ENCODE measurements at places on chromosomes 4 and X.

DNA sequence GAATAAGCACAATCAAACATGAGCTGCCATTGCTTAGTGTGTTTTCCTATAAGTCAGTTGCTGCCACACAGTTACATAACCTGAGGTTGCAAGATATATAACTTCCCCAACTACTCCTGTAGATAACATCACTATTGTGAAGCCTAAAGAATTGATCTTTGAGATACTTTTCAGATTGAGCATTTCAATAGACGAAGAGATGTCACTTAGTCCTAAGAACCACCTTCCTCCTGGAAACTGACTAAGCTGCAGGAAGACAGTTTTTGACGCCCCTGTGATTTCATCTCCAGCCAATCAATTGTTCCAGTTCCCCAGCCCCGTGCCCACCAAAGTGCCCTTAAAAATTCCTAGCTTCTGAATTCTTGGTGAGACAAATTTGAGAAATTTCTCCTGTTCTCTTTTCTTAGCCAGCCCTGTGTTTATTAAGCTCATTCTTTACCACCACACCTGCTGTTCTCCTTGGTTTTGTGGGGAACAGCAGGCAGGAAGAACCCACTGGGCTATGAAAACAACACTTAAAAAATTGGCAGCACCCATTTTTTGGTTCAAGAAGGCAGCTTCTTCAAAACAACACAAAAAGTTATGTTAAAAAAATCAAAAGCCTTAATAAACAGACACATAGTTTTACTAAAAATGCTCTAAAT lies 317.1 kb upstream of the PABPC4L start:
- no peak for DNase-seq

DNA sequence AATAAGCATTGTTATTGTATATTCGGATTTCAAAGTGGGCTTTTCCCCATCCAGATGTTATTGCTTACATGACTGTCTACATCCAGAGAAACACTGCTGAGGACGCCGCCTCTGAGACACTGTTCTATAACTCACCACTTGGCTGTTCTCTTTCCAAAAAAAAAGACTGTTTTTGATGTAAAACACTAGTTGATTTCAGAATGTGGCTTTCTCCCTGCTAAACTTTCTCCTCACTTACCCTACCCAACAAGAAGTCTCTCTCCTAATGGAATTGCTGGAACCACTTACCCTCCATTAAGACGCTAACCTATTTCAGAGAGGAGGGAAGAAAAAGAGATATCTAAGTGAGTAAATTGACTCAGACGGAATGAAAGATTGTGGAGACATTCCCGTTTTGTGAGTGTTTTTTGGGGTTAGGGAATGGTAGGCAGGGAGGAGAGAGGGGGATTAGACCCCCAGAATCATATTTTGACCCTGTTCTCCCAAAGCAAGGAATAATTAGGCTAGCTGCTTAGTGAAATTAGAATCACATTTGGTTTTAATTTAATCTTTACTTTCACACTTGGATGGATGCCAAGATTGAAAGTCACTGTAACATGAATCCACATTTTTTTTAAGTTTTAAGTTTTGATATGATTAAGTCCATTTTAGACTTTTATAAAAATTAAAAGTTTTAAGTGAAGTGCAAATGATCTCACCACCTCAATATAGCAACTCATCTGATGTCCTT lies 174.9 kb downstream of the CHIC2 start:
- DNase-seq: no peak

GRCh38 chr4:16271411-16271810 lies 45.1 kb upstream of the TAPT1 start:
- DNase-seq: no peak

GRCh38 chr4:26717332-26717731 lies 133.4 kb downstream of the TBC1D19 start:
- no peak for DNase-seq

DNA sequence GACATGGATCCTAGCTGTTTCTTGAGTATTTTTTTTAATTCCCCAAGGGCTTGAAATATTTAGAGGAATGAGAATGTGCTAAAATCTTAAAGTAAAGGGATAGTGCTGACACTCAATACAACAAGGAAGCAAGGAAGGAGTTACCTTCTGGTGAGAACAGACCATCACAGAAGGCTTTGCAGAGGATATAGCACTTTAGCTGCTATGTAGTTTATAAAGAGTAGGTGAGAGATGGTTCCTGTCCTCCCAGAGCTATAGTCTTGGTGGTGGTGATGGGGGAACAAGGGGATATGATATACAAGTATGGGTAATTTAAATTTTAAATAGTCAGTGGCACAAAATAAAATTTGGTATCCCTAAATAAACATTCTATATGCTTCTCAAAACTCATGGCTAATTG lies 47.6 kb downstream of the MTHFD2L start:
- no peak for DNase-seq

GRCh38 chr4:23163647-23164436 lies 471.1 kb downstream of the GBA3 start:
- DNase-seq: no peak

- no peak for DNase-seq
These were observed 617.9 kb downstream of the BCOR start for GRCh38 chrX:39479856-39480255.

GRCh38 chr4:73606465-73606974 lies 13.7 kb downstream of the RASSF6 start:
- DNase-seq: no peak

DNA sequence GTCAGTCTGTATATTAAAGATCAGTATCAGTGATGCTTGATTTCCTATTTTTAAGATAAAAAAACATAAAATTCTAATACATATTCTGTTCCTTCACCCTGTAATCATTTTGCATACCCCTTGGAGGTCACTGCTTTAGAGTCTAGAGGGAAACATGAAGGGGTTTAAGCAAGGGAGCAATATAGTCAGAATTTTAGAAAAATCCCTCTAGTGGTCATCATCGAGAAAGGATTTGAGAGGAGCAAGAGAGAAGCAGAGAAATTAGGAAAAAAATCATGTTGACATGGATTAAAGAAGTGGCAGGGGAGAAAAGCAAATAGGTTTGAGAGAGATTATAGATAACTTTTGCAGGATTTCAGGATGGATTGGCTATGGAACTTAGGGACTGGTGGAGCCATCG lies 11.1 kb downstream of the APEX2 start:
- no peak for DNase-seq

DNA sequence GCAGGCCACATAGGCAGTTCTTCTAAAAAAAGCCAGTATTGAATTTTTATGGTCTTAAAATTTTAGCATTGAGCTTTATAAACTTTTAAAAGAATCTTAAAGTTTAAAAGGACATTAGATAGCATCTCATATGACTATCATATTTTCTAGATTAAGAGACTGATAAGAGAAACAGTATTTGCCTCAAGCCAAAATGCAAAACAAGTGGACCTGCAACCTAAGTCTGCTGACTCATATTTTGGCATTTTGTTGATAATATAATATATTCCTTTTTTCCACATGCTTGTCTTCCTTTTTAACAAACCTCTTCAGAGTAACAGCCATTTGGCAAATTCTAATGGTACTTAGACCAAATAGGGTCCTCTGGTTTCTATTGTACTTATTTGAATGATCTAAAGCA lies 328.5 kb upstream of the GALNTL6 start:
- DNase-seq: no peak

GRCh38 chr4:66590488-66591215 lies 920.4 kb upstream of the EPHA5 start:
- DNase-seq: no peak

DNA sequence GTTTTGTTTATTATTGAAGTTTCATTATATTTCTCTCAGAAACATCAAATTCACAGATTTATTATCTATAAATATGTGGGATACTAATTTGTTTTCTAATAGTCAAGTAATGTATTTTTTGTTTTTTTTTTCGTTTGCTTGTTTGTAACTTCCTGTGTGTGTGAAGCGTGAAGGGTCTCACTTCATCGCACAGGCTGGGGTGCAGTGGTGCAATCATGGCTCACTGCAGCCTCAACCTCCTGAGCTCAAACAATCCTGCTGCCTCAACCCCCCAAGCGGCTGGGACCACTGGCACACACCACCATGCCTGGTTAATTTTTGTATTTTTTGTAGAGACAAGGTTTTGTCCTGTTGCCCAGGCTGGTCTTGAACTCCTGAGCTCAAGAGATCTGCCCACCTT lies 55.1 kb downstream of the SH3RF1 start:
- DNase-seq: no peak

- DNase-seq: no peak
These were observed 241.8 kb downstream of the GALNTL6 start for GRCh38 chr4:172055046-172055445.

DNA sequence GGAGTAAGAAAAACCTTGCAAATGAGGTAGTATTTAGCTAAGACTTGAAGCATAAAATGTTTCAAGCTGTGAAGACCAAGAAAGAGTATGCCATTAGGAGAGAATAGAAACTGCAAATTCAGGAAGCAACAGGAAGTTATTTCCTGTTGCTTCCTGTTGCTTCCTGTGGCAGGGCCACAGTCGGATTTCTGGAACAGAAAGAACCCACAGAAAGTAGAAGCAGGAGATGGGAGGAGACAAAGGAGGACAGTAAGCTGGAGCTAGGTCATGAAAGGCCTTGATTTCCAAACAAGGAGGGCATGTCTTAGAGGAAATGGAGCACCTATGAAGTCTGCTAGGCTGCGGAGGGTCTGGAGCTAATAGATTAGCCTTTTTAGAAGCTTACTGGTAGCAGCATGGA lies 17.2 kb downstream of the ASB11 start:
- no peak for DNase-seq

DNA sequence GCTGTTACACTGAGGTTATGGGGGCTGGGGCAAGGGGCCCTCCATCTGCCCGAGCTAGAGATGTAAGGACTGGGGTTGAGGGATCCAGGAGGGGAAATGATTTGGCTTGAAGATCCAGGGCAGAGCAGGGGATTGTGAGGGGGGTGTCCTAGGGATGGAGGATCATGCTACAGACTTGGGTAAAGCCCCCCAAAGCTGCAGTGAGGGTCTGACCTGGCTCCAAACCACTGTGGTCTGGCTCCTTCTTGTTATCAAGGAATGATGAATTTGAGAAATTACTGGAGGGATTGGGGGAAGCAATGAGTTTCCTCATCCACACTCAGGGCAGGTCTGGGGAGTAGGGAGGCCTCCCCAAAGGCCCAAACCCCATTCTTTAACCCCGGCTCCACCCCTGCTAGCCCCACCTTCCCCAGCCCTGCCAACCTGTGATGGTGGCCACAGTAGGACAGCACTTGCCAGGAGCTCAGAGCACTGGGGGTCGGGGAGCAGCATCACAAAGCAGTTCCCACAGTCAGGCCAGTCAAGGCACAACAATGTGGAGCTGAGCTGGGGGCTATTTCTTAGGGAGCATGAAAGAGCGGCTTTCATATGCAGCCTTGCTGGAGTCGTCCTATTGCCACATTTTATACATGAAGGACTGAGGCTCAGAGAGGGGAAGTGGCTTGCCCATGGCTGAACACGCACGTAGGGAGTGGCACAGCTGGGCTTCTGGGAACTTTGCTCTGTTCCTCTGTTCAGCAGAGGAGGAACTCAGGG lies 165.5 kb downstream of the EFNB1 start:
- DNase-seq: no peak

- DNase-seq: no peak
These were observed 107.0 kb downstream of the ABLIM2 start for GRCh38 chr4:8051644-8052043.

- DNase-seq: no peak
These were observed 5.6 kb downstream of the SEPTIN11 start for GRCh38 chr4:76955182-76955581.

Data from CD4-positive, alpha-beta T cell treated with Interleukin-17A for 1 hour (primary cell).